Stimulated activated CD4-positive, alpha-beta T cell treated with anti-CD3 and anti-CD28 coated beads, Interleukin-1b, Interleukin-23, amount 100 ng/mL, for 1 hour (primary cell): ENCODE measurements at places on chromosomes 1 and 21.

GRCh38 chr1:107795441-107795840, 169.5 kb downstream of the VAV3 start:
- no peak for DNase-seq

GRCh38 chr21:37085726-37086125, 12.7 kb downstream of the TTC3 start:
- no peak for DNase-seq

- DNase-seq, result no peak
These were observed 544.3 kb upstream of the ADAMTS5 start for GRCh38 chr21:27511233-27511632.

- no peak for DNase-seq
These were observed 104.9 kb upstream of the RUNX3 start for GRCh38 chr1:25034736-25035522.

DNA sequence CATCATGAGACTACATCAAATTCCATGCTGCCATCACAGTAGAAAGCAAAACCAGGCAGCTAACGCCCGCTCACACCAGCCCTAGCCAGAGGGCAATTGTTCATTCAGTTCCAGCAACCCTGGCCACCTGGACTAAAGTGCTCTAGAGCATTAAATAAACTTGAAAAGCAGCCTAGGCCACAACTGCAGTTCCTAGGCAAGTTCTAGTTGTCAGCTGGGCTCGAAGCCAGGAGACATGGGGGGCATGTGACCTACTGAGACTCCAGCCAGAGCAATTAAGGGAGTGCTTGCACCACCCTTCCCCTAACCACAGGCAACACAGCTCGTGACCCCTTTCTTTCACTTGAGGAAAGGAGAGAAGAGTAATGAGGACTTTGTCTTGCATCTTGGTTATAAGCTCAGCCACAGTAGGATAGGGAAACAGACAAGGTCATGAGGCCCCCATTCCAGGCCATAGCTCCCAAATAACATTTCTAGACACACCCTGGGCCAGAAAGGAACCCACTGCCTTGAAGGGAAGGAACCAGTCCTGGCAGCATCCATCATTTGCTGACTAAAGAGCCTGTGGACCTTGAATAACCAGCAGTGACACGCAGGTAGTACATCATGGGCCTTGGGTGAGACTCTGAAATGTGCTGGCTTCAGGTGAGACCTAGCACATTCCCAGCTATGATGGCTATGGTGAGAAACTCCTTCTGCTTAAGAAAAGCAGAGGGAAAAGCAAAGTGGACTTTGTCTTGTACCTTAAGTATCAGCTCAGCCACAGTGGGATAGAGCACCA, 77.0 kb downstream of the ZZZ3 start:
- DNase-seq, result no peak

- no peak for DNase-seq
These were observed 9.0 kb downstream of the C1orf105 start for GRCh38 chr1:172429331-172430127.

- no peak for DNase-seq
These were observed 233.7 kb upstream of the NFIA start for GRCh38 chr1:60848583-60849188.

- no peak for DNase-seq
These were observed 17.4 kb upstream of the ZMYM6 start for GRCh38 chr1:35049116-35049515.

DNA sequence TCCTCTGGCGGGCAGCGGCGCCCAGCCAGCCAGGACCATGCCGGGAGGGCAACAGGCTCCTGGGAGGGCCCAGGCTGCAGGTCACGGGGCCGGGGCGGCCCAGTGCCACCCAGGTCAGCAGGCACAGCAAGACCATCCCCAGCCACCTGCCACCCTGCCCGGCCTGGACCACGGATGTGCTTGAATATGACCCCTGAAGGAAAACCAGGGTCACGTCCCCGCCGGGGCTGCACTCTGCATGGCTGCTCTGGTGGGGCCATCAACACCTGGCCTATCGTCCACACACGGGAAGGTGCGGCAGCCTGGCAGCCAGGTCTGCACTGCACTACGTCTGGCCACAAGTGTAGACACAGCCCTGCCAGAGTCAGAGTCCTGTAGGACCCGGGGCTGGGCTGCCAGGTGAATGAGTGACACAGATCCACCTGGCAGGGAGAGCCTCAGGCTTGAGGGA, 6.9 kb downstream of the WNT9A start:
- no peak for DNase-seq

- DNase-seq, result no peak
These were observed 17.3 kb downstream of the CD58 start for GRCh38 chr1:116553386-116554115.

DNA sequence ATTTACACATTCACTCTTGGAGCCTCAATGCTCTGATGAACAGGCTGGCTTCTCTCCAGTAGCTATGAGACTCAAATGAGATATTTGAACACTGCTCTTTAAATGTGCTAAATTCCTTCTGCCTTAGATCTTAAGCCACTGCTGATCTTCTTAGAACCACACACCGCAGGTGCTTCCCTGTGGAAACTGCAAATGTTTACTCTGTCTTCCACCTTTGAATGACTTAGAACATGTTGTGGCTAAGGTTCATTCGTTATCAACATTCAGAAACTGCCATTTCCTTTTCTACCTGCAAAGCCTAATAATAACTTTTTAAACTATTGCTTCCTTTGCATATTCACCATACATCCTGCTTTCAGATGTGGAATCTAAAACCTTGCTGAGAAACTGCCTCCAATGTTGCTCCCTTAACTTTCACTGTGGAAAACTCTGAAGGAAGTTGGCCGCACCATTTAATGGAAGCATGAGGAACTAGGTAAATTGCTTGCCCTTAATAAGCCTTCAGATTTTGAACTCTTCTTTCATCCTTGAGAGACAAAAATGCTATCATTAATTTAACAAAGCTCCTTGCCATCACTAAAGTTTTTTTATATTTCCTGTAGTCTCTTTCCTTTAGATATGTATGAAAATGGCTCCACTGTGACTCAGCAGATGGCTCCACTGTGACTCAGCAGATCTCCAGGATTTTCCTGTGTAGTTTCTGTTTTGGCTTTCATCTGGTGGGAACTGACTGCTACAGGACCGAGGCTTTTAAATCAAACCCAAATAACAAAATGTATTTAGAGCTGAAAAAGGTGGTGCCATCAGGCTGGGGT, 143.8 kb downstream of the TNFSF18 start:
- no peak for DNase-seq

- DNase-seq, result no peak
These were observed 33.1 kb downstream of the ZBTB17 start for GRCh38 chr1:15942661-15943327.

GRCh38 chr21:42237577-42237976, 18.6 kb downstream of the ABCG1 start:
- DNase-seq, result no peak

DNA sequence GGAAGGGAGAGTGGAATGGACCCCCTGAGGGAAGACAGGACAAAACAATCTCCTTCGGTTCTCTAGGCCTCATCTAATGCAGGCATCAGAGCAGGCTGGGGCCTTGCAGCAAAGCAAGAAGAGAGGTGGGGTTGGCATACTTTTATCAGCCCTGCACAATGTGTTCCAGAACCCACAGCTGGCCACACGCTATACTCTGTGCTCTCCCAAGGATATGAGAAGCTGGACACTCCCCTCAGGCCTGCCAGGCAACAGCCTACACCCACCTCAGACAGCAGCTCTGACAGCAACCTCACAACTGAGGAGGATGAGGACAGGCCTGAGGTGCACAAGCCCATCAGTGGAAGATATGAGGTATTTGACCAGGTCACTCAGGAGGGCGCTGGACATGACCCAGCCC, 27.3 kb downstream of the LY9 start:
- no peak for DNase-seq

DNA sequence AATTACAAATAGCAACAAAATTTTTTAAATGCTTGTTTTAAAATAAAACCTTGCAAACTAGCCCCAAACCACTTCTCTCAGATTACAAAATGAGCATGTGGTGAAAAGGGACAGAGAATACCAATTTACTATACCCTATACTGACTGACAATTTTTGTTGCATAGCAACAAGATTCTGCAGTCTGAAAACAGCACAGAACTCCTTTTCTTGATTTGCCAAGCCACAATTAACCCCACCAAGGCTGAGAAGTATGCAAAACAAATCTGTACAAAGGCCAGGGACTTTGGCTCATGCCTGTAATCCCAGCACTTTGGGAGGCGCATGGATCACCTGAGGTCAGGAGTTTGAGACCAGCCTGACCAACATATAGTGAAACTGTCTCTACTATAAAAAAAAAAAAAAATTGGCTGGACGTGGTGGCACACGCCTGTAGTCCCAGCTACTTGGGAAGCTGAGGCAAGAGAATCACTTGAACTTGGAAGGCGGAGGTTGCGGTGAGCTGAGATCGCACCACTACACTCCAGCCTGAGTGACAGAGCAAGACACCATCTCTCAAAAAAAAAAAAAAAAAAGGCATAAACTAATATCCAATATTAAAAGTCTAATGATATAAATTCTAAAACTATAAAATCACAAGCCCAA, 21.8 kb downstream of the ENAH start:
- no peak for DNase-seq

DNA sequence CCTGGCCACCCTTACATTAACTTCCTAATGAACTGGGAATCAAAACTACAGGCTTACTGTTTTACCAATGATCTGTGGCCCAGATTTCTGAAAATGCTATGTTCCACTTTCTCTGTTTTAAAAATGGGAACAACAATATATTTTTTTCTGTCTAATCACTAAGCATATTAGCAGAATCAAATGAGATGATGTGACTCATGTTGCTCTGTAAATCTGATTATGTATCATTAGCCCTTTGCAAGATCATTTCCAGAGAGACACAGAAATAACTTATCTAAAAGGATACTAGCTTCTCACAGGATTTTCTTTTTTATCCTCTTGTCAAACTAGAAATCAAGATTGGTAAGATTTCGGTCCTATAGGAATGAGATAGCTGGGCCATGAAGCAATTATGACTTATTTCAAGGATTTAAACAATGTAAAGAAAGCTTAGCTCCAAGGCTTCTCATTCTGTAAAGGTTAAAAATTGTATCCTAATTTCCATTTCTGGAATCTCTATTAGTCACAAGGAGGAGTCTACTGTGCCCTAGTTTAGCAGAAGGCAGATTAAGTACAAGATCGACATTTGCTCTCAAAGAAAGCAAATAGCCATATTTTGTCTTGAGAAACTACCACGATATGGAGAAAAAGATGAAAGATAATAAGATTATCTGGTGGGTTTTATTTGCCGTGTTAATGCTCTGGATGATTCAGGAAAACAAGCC, 32.4 kb upstream of the CAMSAP2 start:
- no peak for DNase-seq

DNA sequence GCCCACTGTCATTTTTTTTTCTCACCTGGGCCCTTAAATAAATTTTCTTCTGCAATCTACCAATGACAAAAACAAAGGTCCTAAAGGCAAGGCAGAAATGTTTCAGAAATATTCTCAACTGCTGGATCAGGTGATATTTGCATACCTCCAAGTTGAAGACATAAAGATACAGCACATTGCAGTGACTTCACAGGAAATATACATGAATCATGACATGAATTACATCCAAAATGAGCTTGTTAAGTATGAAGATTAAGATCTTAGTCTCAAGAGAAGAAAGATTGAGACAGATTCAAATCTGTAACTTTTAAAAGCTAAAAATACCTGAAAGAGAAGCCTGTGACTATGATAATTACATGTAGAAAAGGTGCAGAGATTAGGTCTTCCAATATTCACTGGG, 207.8 kb downstream of the SIPA1L2 start:
- DNase-seq, result no peak

DNA sequence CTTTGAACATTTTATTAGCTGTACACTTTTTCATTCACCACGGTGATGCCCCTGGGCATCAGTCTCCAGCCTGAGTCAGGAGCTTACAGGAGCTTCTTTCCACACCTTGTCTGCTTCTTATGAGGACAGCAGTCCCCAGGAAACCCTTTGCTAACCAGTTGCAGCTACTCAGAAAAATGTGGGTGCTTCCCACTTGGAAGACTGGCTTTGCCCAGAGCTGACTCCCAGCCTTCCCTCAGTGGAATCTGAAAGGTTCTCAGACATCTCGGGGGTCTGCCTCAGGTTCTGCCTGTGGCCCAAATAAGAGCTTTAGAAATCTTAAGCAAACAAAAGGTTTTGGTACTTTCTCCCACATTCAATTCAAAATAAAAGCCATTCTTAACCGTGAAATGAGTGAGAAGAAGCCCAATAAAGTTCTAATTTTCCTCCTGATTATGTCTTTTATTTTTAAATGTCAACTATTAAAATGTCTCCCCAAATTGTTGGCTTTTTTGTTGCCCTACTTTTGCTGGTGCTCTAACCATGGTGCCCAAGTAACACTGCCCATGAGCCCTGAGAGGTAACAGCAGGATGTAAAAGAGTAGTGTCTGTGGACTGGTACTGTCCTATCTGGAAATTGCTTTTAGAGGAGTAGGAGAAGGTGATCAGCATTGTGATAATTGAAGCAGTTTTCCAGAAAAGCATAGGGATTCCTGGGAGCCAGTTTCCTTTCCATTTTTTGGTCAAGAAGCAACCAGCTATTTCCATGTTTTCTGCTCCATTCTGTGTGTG, 5.6 kb downstream of the C1orf53 start:
- no peak for DNase-seq

DNA sequence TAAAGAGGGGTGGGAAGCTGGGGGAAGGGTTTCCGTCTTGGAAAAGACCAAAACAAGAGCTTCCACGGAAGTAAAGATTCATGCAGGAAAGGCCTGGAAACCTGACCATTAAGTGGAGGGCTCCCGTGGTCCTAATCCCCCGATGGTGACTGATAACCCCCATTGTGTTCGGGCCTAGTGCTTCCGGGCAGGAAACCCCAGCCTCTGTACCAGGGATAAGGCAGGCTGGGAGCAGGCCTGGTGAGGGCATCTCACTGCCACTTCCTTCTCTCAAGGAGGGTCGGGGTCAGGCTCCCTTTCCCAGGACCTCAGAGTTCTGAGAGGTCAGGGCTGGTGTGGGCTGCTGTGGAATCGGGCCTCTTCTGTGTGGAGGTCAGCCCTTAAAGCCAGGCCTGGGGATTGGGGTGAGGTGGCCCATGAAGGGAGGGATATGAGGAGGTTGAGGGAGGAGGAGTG, 136.9 kb downstream of the CDC7 start:
- no peak for DNase-seq

- DNase-seq, result no peak
These were observed 3.0 kb downstream of the GPN2 start for GRCh38 chr1:26887125-26887524.

- no peak for DNase-seq
These were observed 49.5 kb upstream of the RAB4A start for GRCh38 chr1:229221106-229222019.
